Activated naive CD4-positive, alpha-beta T cell treated with anti-CD3 and anti-CD28 coated beads for 36 hours (primary cell): ENCODE measurements at places on chromosomes 1 and 21.

- DNase-seq = no peak
Measured at GRCh38 chr1:67540025-67540732, 110.0 kb upstream of the SERBP1 start.

DNA sequence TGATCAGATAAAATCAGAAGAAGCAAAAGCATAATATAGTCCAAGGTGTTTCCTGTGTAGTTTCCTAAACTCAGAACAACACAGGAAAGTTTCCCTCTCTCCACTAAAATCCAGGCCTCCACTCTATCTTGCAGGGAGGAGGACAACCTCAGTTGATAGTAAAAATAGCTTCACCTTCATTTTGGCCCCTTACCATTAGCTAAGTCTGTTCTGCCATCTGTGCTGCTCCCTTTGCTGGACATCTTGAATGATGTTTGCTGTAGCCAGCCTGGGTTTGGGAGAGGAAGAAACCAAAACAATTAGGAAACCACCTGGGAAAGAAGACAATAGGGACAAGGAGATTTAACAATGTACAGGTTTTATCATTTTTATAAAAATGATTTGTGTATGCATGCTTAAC lies 18.6 kb downstream of the DCAF8 start:
- DNase-seq = no peak

DNA sequence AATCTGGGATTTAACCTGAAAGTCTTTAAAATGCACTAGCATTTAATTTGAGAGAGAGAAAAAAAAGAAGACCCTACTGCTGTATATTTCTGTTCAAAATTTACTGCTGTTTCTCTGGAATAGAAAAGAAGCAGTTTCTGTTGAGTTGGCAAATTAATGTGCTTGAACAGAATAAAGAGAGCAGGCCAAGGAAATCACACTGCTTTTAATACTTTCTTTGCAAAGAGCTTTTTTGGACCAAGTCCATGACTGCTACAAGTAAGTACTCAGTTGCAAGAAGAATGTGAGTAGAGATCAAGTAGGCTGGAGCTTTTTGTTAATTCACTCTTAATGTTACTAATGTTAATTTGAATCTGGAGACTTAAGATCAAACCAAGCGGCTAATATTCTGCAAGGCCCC lies 336.2 kb upstream of the SGIP1 start:
- no peak for DNase-seq

DNA sequence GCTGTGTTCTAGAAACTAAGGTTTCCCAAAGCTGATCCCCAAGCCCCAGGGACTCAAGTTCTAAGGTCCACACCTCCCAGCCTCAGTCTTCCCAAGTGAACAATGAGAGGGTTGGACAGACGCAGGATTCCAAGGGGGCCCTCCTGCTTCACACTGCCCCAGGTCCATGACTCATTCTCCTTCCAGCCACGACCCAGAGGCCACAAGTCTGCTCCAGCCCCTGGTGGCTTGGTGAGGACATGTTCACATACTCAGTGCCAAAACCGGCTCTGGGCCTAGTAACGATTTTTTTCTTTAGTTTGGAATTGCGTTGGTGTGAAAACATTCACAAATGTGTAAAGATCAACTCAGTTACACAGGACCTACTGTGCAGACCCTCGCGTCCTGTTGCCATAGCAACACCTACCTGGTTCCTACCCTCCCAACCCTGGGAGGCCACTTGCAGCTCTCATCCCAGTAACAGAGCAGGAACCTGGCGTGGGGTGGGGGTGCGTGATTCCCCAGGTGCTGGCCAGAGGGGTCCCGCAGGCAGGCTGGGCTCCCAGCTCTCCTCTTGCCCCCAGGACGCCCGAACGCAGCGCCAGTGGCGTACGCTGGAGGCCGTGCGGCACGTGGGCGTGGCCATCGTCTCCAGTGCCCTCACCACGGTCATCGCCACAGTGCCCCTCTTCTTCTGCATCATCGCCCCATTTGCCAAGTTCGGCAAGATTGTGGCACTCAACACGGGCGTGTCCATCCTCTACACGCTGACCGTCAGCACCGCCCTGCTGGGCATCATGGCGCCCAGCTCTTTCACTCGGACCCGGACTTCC lies 57.0 kb downstream of the DISP3 start:
- DNase-seq = no peak

GRCh38 chr21:45383615-45384201 lies 21.3 kb upstream of the COL18A1 start:
- DNase-seq = no peak

DNA sequence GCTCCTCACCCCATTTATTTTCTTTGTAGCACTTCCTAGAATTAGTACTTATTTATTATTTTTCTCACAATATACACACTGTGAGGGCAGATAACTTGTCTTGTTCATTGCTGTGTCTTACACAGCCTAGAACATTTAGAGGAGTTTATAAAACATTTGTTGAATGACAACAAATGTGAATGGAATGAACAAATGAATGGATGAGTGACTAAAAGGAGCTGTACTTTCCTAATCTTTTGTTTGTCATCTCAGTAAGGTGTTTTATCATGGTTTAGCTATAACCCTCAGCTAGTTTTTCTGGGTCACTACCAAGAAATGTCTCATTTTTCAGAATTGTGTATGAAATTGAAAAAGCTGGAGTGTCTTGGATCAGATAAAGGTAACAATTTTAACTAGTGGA lies 239.3 kb upstream of the KCNK2 start:
- DNase-seq = no peak

GRCh38 chr1:225250432-225250831 lies 177.4 kb downstream of the LBR start:
- DNase-seq = no peak

DNA sequence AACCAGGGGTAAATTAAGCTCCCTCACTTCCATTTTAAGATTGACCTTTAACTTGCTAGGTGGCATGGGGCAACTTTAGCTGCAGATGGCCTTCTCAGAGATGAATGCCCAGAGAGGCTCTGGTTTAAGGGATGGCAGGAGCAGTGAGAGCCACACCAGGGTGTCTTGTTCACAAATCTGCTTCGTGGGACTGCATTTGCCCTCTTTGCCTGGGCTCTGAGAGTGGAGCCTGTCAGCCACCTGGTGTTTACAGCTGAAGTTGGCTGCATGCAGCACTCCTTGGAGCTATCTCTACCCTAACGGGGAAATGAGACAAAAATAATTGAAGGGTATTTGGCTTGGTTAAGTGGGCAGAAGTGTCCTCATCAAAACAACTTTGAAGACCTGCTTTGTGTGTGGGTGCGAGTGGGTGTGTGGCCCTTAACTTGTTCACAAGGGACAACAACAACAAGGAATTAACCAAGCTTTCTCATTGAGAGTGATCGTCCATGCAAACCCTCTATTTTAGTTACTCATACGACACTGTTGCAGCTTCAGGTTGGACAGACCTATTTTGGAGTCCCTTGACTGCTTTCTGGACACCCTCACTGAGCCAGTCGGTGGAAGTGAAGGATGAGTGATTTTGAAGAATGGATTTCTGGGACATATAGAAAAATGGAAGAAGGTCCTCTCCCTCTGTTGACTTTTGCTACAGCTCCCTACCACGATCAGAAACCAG lies 29.8 kb downstream of the PGM1 start:
- DNase-seq = no peak

DNA sequence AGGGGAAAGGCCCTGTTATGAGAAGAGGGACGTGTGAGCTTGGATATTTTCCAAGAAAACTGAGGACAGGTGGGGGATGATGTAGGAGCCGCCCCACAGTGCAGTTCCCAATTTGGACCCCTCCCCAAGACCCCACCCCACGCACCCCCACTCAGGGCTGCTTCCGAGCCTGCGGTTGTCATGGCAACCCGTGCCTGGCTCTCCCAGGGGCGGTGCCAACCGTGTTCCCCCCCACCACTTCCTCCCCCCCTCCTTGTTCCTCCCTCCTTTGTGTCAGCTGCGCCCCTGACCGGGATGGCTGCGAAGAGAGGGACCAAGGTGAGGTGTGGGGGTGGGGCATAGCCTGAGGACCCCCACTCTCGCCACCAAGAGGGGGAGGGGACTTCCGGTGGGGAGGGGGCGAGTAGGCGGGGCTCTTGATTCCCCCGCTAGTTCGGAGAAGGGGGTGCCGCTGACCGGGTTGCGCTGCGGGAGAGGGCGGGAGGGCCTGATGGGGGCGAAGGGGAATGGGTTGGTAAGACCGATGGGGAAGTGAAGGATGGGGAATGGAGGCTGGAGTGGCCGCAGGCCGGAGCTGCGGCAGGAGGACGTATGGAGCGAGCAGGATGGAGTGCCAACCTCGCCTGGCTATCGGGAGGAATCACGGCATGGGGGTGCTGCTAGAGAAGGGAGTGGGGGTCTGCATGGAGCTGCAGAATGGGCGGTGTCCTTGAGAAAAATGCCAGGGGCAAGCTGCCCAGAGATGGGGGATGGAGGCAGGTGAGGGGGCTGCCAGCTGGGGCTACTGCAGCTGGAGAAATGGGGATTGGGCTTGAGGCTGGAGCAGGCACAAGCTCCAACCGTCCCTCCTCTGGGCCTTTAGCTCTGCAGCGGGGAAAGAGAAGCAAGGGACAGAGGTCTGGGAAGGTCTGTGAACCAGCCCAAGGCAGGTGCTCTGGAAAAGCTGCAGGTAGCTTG lies 953 bp downstream of the TRIM46 start:
- DNase-seq = peak; percentile 57

GRCh38 chr1:218380125-218380977 lies 35.2 kb downstream of the TGFB2 start:
- no peak for DNase-seq

- DNase-seq = no peak
Measured at GRCh38 chr1:37308031-37308960, 166.1 kb upstream of the ZC3H12A start.

- DNase-seq = no peak
Measured at GRCh38 chr1:48523558-48523957, 51.6 kb upstream of the SPATA6 start.

- DNase-seq = no peak
Measured at GRCh38 chr21:19130379-19131028, 726.9 kb upstream of the TMPRSS15 start.

DNA sequence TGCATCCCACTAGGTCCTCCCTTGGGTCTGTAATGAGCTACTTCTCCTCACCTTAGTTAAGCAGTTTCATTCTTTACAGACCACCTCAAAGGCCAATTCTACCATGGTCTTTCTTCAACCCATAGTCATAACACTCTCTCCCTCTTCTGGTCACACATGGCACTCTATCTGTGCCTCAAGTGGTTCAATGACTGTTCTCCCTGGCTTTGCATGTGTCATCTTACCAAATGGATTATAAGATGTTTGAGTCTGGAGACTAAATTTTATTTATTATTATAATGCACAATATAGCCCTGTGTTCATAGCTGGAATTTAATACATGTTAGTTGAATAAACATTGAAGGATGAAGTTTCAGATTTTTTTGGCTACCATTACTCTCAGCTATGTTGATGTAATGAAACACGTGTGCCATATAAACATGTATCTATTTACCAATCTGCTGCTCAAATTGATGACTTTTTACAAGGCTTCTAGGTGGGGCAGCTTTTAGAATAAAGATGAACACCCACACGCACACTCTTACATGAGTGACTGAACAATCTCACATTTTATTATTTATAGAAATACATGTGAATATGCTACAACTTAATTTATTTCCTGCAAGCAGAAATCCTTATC lies 102.1 kb downstream of the RUNX1 start:
- DNase-seq = peak; percentile 44

DNA sequence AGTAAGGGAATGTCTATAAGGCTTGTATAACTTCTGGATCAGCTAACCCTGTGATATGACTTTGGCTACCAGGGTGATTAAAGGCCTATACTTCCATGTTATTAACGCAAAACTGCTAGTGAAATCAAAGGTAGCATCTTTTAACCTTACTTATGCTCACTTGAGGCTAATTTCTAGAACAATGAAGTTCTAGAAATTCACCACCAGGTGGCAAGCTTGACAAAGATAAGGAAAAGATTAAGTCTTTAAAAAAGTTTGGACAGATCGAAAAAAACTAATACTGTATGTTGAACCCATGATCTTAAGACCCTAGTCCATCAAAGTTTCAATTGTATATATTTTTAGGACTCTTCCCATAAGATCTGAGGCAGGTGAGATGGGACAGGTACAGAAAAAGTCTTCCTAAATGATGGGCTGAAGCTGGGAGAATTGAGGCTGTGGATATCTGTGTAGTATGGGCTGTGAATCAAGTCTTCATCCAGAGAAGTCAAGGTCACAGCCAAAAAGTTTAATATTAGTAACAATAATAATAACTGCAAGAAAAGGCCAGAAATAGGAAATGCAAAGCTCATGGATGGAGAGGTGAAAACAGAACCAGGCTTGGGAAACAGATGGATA lies 18.8 kb downstream of the KYAT3 start:
- DNase-seq = no peak

DNA sequence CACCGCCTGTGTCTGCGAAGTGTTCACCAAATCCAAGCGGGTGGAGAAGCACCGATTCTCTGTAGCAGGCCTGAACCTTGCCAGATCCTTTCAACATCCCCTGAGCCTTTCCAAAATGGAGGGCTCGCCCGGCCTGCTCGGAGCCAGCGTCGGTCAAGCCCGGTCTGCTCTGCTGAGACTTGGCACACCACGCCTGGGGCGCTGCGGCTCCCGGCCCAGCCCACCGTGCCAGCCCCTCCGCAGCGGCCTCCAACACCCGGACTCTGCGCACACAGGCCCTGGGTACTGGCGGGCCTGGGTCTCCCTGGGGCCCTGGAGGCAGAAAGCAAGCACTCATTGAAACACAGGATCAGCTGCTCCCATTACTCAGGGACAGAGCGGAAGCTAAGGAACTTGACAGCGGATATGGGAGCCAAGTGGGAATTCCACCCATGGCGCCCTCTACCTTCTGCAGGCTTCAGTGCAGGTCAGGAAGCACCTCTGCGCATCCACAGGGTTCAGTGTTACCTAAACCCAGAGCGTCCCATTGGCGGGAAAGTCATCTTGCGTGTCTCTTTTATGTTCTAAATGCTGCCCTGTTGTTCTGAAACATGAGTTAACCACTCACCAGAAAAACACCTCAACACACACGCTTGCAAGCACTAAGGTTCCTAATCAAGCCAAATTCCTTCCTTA lies 159.9 kb downstream of the ZBTB18 start:
- no peak for DNase-seq

DNA sequence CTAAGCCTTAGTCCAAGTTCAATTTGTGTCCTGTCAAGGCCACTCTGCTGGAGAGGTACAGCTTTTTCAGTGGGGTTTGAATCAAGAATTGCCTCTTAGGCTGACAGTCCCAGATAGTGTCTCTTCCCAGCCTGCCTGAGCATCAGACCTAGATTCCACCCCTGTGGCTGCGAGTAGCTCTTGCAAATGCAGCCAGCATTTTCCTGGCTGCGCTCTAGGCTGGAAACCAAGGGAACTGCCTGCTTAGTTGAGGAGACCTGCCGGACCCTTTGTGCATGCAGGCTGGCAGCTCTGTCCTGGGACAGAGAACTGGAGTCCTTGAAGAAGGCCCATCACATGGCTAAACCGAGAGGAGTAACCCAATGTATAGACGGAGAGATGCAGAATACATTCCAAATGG lies 293.7 kb downstream of the PCP4 start:
- no peak for DNase-seq

- no peak for DNase-seq
Measured at GRCh38 chr21:39181205-39181818, 1.9 kb downstream of the PSMG1 start.

GRCh38 chr1:228968891-228969606 lies 233.8 kb downstream of the RHOU start:
- DNase-seq = no peak
